ENCODE measurements at places on chromosomes 11 and 22.

- no peak for DNase-seq
These were observed 36.6 kb downstream of the SC5D start for GRCh38 chr11:121328967-121329679.

DNA sequence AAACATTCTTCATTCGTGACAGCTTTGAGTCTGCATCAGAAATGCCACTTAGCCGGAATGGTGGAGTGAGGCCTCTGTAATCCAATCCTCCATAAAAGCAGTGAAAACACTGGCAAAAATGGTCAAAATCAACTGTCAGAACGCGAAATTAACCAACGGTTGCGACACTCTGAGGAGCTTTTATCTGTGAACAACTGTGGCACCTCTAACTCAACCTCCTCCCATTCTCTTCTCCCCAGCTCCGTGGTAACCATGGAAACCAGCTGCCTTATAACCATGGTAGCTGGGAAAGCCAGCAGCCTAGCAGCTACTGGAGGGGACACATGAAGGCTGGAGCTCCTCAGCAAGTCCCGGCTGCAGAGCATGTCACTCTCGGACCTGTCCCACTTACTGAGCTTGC, 20.3 kb downstream of the AP2A2 start:
- no peak for DNase-seq

- no peak for DNase-seq
These were observed 13.1 kb upstream of the DGKZ start for GRCh38 chr11:46334211-46334610.

DNA sequence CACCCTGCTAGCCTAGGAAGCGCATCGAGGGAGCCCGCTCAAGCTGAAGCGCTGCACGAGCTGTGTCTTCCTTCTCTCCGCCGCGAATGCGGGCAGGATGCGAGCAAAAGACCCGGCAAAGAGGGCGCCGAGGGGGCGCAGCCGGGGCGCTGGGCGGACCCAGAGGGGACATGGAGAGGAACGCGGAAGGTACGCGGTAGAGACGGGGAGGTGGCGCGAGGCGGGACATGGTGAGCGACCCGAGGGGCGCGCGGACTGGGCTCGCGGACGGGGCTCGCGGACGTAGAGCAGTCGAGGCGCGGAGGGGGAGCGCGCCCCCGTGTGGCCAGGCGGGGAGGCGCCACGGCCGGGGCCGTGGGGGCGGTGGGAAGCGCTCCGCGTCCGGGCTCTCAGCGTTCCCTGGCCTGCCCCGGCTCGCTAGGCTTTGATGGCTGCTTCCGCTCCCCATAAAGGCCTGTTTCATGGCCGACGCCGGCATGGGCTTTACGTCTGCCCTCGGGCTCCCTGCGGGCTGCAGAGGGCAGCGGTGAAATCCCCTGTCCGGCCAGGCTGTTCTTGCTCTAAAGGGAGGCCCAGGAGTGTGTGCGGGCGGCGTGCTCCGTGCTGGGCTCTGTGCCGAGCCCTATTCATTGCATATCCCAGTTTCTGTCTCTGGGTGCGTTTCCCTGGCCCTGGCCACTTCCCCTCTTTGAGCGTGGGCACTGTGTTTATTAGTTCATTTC, 31.2 kb upstream of the TRIM29 start:
- peak; percentile 74 for DNase-seq

- no peak for DNase-seq
These were observed 66.6 kb upstream of the RDX start for GRCh38 chr11:110362971-110363509.

- no peak for DNase-seq
These were observed 79.8 kb downstream of the CLPB start for GRCh38 chr11:72354356-72355115.

DNA sequence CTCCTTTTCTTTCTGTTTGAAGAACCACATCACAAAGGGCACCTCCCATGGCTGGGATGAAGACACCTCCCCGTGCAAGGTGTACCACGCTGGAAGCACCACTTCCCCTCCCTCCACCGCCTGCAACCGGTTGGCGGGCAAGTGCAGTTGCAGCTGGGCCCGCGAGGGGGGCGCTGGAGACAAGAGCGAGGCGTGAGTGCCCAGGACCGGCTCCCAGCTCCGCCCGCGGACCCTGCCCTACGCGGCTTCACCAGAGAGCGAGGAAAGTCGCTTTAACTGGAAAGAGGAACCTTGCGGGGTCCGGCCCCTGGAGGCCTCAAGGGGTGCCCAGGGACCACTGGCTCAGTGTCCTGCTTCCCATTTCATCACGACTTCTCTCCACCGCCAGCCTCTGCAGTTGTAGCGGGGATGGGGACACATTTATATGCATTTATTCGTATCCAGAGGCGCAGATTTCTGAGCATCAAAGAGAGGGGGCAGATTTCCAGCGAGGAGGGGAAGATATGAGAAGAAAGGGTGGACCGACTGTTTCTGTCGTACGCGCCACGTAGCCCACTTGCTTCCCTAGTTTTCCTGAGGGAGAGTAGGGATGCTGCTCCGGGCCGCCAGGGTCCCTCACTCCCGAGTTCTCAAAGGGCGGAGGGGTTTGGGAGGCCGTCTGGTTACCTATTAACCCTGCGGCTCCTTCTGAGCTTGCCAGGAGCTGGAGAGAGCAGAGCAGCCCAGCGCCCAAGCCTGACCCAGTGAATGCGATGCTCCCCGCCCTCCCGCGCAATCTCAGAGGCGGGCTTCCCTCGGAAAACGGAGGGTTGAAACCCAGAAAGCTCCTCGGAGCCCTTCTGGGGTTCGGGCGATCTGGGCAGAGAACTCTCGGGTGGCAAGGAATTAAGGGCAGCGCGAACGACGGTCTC, 3.5 kb downstream of the ESAM start:
- DNase-seq, result peak; percentile 57

- DNase-seq, result no peak
These were observed 148.7 kb upstream of the ISX start for GRCh38 chr22:34917239-34917638.

GRCh38 chr11:93067881-93068390, 98.5 kb downstream of the MTNR1B start:
- DNase-seq, result no peak

- DNase-seq, result no peak
These were observed 76.3 kb downstream of the MICAL2 start for GRCh38 chr11:12186701-12187100.

Data from caudate nucleus (tissue), 63 donors.